Stomach (tissue), 19 donors: ENCODE measurements at places on chromosomes 11 and 22. TPM values are rescaled to one million over a fixed set of nuclear protein-coding genes. Genes with fewer than 3 reads are reported as not detected.

DNA sequence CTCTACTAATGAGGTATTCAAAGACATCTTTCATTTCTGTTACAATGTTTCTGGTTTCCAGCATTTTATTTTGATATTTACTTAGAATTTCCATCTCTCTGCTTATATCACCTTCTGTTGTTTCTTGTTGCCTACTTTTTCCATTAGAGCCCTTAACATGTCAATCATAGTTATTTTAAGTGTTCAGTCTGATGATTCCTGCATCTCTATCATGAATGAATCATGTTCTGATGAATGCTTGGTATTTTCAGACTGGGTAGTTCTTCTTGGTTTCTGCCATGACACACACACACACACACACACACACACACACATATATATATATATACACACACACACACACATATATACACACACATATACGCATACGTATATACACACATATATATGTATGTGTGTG, 486.4 kb upstream of the ISX start:
- no peak for DNase-seq

GRCh38 chr22:38948181-38948940, 9.0 kb upstream of the APOBEC3A start:
- no peak for DNase-seq

The SMIM35 gene
- total RNA-seq: not detected

The OR51V1 gene
- not detected for total RNA-seq

- no peak for DNase-seq
Measured at GRCh38 chr11:34030382-34030781, 21.1 kb upstream of the CAPRIN1 start.

GRCh38 chr22:40898850-40899357, 37.0 kb upstream of the DNAJB7 start:
- no peak for DNase-seq
